Spleen (tissue), 13 donors: ENCODE measurements at places on chromosomes 3 and 15.

DNA sequence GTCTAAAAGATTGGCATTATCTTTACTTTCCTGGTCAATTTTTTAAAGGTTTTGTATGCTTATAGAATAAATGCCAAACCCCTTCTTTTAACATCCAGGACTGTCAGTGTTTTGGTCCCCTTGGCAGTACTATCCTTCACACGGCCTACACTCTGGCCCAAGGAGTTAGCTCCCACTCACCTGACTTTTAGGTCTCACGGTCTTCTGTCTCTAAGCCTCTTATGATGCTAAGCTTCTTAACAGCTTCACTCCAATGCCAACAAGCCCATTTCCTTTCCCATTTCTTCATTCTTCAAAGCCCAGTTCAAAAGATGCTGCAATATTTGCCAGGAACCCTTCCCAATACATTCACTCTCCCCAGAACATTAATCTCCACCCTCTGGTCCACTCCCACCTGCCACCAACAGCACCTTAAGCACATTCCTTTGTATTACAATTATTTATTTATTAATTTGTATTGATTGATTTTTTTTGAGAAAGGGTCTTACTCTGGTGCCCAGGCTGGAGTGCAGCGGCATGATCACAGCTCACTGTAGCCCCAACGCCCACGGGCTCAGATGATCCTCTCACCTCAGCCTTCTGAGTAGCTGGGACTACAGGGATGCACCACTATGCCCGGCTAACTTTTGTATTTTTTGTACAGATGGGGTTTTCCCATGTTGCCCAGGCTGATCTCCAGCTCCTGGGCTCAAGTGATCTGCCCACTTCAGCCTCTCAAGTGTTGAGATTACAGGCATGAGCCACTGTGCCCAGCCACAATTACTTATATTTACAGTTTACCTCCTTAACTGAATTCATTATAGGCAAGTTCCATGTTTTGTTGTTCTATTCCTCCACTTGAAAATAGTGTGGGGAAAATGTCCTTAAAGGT is 27.8 kb downstream of the IFT80 start:
- DNase-seq = no peak

- DNase-seq = no peak
These were observed 837.8 kb downstream of the DIPK2A start for GRCh38 chr3:144809380-144809779.

DNA sequence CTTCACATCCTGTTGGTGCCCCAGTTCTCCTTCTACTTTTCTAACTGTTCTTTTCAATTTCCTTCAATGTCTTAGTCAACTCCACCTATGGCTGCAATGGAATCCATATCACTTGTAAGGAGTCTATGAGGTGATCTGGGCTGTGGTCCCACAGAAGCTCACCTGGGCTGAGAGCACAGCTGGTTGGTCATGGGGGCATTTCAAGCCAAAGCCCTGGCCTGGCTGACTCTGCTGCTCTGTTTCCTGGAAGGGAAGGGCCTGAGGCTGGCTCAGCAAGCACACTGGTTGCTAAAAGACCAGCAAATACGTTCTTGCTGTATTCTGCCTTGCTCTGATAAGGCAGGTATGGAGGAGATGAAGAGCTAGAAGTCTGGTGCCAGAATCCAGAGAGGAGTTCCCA is 29.0 kb downstream of the AMOTL2 start:
- DNase-seq = peak; percentile 54

GRCh38 chr3:161557445-161558150 is 61.0 kb downstream of the OTOL1 start:
- no peak for DNase-seq

GRCh38 chr15:33968224-33968623 is at the start of gene CHRM5:
Gene CHRM5, plus strand, starts transcription at chr15:33968497. Its CDS starts 94,221 bp downstream, at chr15:34062718.
- no peak for DNase-seq

DNA sequence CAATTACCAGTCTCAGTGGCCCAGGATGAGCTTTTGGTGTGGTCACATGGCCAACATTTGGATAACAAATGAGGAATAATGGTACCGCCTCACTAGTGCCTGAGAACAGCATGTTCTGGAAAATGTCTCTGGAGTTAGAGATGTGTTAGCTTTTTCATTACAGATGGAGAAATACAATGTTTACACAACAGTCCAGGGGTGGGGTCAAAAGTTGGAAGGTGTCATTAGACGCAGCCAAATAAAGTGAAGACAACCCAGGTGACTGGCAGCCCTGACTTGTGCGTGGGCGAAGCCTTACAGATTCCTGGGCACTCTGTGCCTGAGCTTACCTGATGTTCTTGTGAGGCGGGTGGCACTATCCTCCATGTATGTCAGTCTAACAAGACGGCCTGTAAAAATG is 12.8 kb downstream of the IL17RB start:
- no peak for DNase-seq

GRCh38 chr3:115927197-115927596 is 303.9 kb downstream of the GAP43 start:
- no peak for DNase-seq
